ENCODE measurements at places on chromosomes 2 and 18.
A peak's percentile ranks its signal among the peaks of the same experiment; 100 is the strongest.

DNA sequence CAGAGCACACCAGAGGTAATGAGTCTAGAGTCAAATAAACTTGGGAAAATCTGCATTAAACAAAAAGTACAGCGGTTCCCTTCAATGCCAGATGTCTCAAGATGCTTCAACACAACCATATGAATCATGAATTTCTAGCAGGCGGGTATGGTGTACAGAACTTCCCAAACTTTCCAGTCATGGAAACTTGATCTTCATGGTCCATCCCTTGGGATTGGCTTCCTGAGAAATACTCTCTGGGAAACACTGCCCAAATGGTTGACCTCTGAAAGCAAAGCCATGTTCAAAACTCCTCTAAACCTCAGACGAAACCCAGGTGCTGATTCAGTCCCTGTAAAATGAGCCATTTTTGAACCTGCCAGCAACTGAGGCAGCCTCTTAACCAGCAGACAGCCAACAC, 16.4 kb upstream of the TMEM247 start:
- H3K27ac ChIP-seq = no peak overlapping the region
- no peaks in the 10 kb centered on the region for H3K27me3 ChIP-seq
- no peak overlapping the region for H3K4me3 ChIP-seq

DNA sequence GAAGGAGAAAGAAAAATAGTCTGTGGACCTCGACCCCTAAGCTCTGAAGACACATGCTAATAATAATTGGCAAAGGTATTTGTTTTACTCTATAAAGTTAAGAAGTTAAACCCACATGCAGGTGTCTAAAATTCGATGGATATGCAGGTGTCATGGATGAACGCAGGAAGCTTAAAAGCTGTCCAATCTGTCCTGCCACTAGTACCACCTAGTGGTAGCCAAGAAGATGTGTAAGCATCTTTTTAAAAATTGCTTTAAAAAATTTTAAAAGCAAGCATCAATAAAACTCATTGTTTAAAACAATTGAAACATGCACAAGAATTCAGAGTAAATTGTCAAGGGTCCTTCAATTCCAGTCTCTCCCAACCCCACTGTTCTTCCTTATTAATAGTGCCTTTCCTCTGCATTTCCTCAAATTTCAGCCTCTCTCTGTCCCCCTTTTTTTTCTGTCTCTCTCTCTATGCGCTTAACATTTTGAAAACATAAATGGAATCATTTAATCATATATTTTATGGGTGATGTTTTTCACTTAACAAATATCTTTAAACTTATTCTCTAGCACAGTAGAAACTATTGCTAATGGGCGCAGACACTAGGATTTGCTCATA, 30.6 kb upstream of the PPP3R1 start:
- no peaks in the 10 kb centered on the region for H3K4me1 ChIP-seq
- H3K36me3 ChIP-seq = no peaks in the 10 kb centered on the region
- DNase-seq = no peak
- no peak overlapping the region for H3K4me3 ChIP-seq
- H3K27ac ChIP-seq = no peak overlapping the region

GRCh38 chr2:96923810-96924774, 54.2 kb upstream of the SEMA4C start:
- DNase-seq = no peak
- no peaks in the 10 kb centered on the region for H3K27me3 ChIP-seq
- peaks cover 10% of the 10 kb centered on the region for H3K4me1 ChIP-seq
- H3K36me3 ChIP-seq = no peaks in the 10 kb centered on the region
- H3K4me3 ChIP-seq = no peak overlapping the region

- DNase-seq = no peak
- no peaks in the 10 kb centered on the region for H3K27me3 ChIP-seq
- no peak overlapping the region for H3K4me3 ChIP-seq
- H3K36me3 ChIP-seq = no peaks in the 10 kb centered on the region
- no peaks in the 10 kb centered on the region for H3K4me1 ChIP-seq
Measured at GRCh38 chr18:35573531-35573930, 8.0 kb upstream of the GALNT1 start.

DNA sequence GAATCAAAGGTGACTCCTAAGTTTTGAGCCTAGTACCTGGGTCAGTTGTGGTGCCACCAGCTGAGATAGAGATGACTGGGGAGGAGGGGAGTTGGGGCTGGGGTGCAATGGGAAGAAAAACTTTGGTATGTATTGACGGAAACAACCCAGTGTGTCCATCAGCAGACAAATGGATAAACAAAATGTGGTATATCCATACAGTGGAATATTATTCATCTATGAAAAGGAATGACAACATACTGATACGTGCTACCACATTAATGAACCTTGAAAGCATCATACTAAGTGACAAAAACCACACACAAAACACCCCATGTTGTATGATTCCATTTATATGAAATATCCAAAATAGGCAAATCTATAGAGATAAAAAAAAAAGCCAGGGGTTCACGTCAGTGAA, 41.1 kb upstream of the GPR155 start:
- no peak overlapping the region for H3K27ac ChIP-seq
- no peak overlapping the region for H3K4me3 ChIP-seq
- no peaks in the 10 kb centered on the region for H3K36me3 ChIP-seq
- H3K27me3 ChIP-seq = no peaks in the 10 kb centered on the region
- H3K4me1 ChIP-seq = peaks cover 3% of the 10 kb centered on the region
- DNase-seq = no peak

DNA sequence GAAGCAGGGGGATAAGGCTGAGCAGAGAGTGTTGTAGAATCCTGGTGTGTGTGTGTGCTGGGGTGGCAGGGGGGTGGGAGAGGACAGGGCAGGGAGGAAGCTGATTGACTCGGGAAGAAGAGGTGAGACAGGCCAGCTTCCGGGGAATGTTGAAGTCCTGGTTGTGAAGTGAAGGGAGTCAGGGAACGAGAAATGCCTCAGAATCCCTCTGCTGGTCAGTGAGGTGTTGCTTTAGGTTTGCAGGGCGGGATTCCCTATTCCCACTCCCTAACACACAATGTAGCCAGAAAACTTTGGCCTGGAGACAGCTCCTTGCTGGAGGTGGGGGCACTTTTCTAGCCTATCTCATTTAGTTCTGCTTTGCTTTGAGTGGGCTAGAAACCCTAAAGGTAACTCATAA, 265.1 kb downstream of the HAUS1 start:
- no peak overlapping the region for H3K27ac ChIP-seq
- no peaks in the 10 kb centered on the region for H3K27me3 ChIP-seq
- DNase-seq = no peak
- no peaks in the 10 kb centered on the region for H3K36me3 ChIP-seq

DNA sequence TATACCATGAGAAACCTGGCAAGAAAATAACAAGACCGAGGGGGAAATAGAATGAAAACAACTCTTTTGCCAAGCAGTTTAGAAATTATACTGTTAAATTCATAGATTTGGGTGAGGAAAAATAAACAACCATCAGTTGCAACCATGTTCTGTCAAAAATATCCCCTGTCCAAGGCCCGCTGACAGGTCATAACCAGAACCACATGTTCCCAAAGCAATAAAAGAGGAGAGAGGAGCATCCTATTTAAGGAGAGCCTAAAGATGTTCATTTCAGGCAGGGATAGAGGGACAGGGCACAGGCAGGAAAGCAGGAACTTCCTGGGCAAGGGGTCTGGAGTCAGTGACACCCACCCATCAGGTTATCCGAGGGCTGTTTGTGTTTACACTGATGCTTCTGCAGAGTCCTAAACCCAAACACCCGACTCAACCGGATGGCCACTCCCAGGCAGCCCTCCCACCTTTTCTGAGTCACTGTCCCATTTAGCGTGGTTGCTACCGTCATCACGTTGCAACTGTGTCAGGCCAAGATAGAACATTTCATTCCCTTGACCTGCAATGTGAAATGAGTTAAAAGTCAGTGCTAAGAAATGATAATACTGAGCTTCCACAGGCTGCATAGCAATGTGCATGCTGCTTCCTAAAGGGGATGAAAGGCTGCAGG, 468.3 kb upstream of the RAB12 start:
- H3K27ac ChIP-seq = no peak overlapping the region
- H3K27me3 ChIP-seq = no peaks in the 10 kb centered on the region
- DNase-seq = no peak
- peaks cover 19% of the 10 kb centered on the region for H3K4me1 ChIP-seq
- H3K4me3 ChIP-seq = no peak overlapping the region

GRCh38 chr2:26989156-26989555, 18.7 kb downstream of the MAPRE3 start:
- no peaks in the 10 kb centered on the region for H3K4me1 ChIP-seq
- H3K4me3 ChIP-seq = no peak overlapping the region
- no peaks in the 10 kb centered on the region for H3K36me3 ChIP-seq
- DNase-seq = no peak

GRCh38 chr2:46163804-46164528, 133.2 kb upstream of the EPAS1 start:
- H3K27me3 ChIP-seq = no peaks in the 10 kb centered on the region
- peak overlapping the region; percentile 97 for H3K27ac ChIP-seq
- peaks cover 29% of the 10 kb centered on the region for H3K4me1 ChIP-seq
- DNase-seq = no peak
- H3K36me3 ChIP-seq = no peaks in the 10 kb centered on the region

DNA sequence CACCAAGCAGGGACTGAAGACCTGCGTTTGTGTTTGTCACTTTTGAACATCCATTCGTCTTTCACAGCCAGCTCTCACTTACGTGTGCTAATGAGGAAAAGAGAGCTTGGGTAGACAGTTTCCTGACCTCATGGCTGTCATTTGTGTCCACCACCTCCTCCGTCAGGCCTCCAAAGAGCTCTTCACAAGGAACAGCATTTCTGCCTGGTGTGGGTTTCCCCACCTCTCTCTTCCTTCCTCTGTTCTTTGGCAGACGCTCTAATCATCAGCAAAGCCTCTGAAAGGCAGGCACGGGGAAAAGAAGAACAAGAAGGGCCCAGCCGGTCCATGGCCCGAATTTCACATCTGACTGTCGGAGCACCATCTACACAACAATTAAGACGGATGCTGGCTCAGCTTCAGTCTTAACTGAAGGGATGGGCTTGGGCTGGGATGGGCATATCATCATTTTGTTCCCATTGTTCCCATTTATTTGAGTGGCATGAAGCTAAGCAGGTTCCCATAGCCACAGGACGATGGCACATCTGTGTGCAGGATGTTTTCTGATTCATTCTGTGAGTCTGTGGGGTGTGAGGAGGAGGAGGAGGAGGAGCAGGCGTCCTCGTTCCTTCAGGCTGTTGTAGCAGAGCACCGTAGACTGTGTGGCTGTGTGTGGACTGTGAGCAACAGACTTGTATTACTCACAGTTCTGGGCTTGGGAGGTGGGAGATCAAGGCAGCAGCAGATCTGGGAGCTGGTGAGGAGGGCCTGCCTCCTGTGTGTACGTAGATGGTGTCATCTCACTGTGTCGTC, 66.4 kb downstream of the TSHZ1 start:
- DNase-seq = no peak
- H3K27ac ChIP-seq = no peak overlapping the region
- H3K27me3 ChIP-seq = no peaks in the 10 kb centered on the region
- no peak overlapping the region for H3K4me3 ChIP-seq
- peaks cover 5% of the 10 kb centered on the region for H3K4me1 ChIP-seq
- H3K36me3 ChIP-seq = no peaks in the 10 kb centered on the region

GRCh38 chr2:74691929-74692328, 37.9 kb downstream of the SEMA4F start:
- no peak overlapping the region for H3K4me3 ChIP-seq
- H3K27me3 ChIP-seq = no peaks in the 10 kb centered on the region
- H3K27ac ChIP-seq = no peak overlapping the region
- peaks cover 33% of the 10 kb centered on the region for H3K4me1 ChIP-seq
- no peak for DNase-seq
- H3K36me3 ChIP-seq = no peaks in the 10 kb centered on the region

DNA sequence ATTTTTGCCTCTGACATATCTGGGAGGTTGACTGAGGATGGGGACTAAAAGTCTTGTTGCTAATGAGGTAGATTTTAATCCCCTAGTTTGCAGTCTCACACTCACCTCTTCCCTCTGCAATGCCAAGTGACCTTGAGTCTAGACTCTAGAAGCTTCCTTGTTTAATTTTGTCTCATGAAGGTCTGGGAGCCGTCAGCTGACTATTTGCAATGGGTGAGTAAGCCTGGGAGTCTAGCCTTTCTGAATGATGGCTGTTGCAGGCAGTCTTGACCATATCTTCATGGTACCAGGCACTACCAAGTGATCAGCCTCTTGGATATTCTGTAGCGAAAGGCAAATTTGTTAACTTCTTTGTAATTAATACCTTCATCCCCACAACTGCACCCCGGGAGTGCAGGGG, 61.2 kb downstream of the ARHGAP15 start:
- no peak overlapping the region for H3K4me3 ChIP-seq
- no peak for DNase-seq
- H3K4me1 ChIP-seq = no peaks in the 10 kb centered on the region
- no peaks in the 10 kb centered on the region for H3K36me3 ChIP-seq

- H3K27ac ChIP-seq = no peak overlapping the region
- peaks cover 6% of the 10 kb centered on the region for H3K27me3 ChIP-seq
- no peak overlapping the region for H3K4me3 ChIP-seq
- no peaks in the 10 kb centered on the region for H3K36me3 ChIP-seq
- no peaks in the 10 kb centered on the region for H3K4me1 ChIP-seq
Measured at GRCh38 chr18:34085140-34085739, 139.5 kb downstream of the NOL4 start.

DNA sequence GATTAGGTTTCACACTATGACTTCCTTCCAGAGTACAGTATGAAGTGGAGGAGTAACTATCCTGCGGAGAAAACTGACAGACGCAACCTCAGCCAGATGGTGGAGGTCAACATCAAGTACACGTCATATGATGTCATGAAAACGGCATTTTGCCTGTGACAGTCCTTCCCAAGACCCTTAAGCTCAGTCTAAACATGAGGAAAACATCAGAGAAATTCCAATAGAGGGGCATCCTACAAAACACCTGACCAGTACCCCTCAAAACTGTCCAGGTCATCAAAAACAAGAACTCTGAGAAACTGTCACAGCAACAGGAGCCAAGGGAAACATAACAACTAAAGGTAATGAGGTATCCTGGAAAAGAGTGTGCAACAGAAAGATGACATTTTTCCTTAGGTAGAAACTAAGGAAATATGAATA, 1.7 kb downstream of the RNU4ATAC start:
- peaks cover 15% of the 10 kb centered on the region for H3K36me3 ChIP-seq
- DNase-seq = no peak
- H3K27ac ChIP-seq = peak overlapping the region; percentile 97
- H3K4me1 ChIP-seq = peaks cover 38% of the 10 kb centered on the region
- H3K4me3 ChIP-seq = no peak overlapping the region

GRCh38 chr18:75068682-75069435, 140.1 kb downstream of the PTGR3 start:
- no peak overlapping the region for H3K4me3 ChIP-seq
- H3K36me3 ChIP-seq = no peaks in the 10 kb centered on the region
- no peaks in the 10 kb centered on the region for H3K27me3 ChIP-seq
- H3K4me1 ChIP-seq = peaks cover 21% of the 10 kb centered on the region

DNA sequence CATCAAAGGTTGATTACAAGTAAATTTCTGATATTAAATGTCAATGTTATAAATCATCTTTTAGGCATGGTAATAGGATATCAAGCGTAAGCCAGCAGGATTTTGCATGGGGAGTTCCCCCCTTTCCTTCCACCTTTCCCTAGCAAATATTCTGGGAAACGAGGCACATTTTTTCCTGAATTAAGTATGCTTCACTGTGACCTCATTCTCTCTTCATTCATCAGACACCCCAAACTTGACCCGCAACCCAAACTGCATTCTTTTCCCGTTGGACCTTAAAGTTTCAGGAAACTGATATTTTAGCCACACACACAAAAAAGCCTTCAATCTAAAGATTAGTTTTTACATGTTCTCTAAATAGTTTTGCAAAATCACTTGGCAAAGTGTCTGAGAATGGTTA, 214.5 kb upstream of the CTAGE1 start:
- H3K4me3 ChIP-seq = no peak overlapping the region
- no peak overlapping the region for H3K27ac ChIP-seq
- no peak for DNase-seq
- no peaks in the 10 kb centered on the region for H3K36me3 ChIP-seq

GRCh38 chr2:45871541-45871940, 220.1 kb downstream of the PRKCE start:
- H3K4me3 ChIP-seq = no peak overlapping the region
- H3K36me3 ChIP-seq = no peaks in the 10 kb centered on the region
- no peak overlapping the region for H3K27ac ChIP-seq
- H3K4me1 ChIP-seq = no peaks in the 10 kb centered on the region
- DNase-seq = no peak
- H3K27me3 ChIP-seq = no peaks in the 10 kb centered on the region

Measured in RWPE2 (cell line).